ENCODE measurements at places on chromosomes 11 and 22. TPM values are rescaled to one million over a fixed set of nuclear protein-coding genes. Genes with fewer than 3 reads are reported as not detected.

CREB3L1 gene
- 1.1 TPM for total RNA-seq

MED17 gene
- total RNA-seq, result 42.4 TPM

RPS19BP1 gene
- total RNA-seq, result 153 TPM

OR4D5 gene
- not detected for total RNA-seq

RASD2 gene
- total RNA-seq, result not detected

UBQLN3 gene
- total RNA-seq, result not detected

LRRC32 gene
- total RNA-seq, result not detected

RAB1B gene
- 177 TPM for total RNA-seq

CARD16 gene
- 0.40 TPM for total RNA-seq

MRGPRX4 gene
- total RNA-seq, result 1.5 TPM

NCAM1 gene
- 1.4 TPM for total RNA-seq

MAML2 gene
- 15.1 TPM for total RNA-seq

SMC1B gene
- total RNA-seq, result not detected

CBLIF gene
- not detected for total RNA-seq

MS4A12 gene
- not detected for total RNA-seq

ACCSL gene
- total RNA-seq, result not detected

SEZ6L gene
- not detected for total RNA-seq

NOX4 gene
- 15.8 TPM for total RNA-seq

PRRG4 gene
- total RNA-seq, result 0.37 TPM

LMNTD2 gene
- total RNA-seq, result 3.5 TPM

SLC7A4 gene
- total RNA-seq, result not detected

APOL3 gene
- 1.5 TPM for total RNA-seq

MRGPRE gene
- not detected for total RNA-seq

MRTFA gene
- 22.6 TPM for total RNA-seq

ZNF214 gene
- total RNA-seq, result 1.3 TPM

RIMBP3B gene
- total RNA-seq, result 0.53 TPM

LMF2 gene
- 21.6 TPM for total RNA-seq

MPPED2 gene
- total RNA-seq, result not detected

RBM4 gene
- total RNA-seq, result 124 TPM

SHISAL1 gene
- total RNA-seq, result 0.75 TPM

GGTLC2 gene
- total RNA-seq, result not detected

Data from A375 (cell line).